ENCODE measurements at places on chromosomes 4 and X.

- no peak for DNase-seq
These were observed 56.5 kb downstream of the TRIM2 start for GRCh38 chr4:153260553-153261300.

DNA sequence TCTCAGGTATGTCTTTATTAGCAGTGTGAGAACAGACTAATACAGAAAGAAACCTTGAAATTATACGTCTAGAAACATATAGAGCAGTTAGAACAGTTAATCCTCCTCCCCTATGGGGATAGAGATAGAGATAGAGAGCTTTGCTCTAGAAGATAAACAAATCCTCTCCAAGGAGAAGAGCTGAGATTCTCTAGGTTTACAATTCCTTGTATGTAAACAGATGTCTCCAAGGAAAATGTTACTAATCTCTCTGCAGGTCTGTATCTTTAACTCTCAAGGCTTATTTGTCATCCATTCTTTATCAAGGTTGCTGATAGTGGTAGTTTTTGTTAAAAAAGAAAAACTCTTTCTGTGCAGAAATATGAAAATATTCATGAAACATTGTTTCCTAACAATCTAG, 282.1 kb upstream of the GIMD1 start:
- DNase-seq = no peak

GRCh38 chr4:4480685-4481398, 61.0 kb downstream of the STX18 start:
- DNase-seq = no peak

GRCh38 chrX:71366674-71367256, 608 bp downstream of the TAF1 start:
- DNase-seq = peak; percentile 24

- DNase-seq = no peak
These were observed 14.6 kb downstream of the ATP10D start for GRCh38 chr4:47499700-47500099.

Measured in activated CD8-positive, alpha-beta memory T cell treated with anti-CD3 and anti-CD28 coated beads, Interleukin-2, amount 50 U/mL, for 4 hours (primary cell).